Stomach (tissue), 19 donors: ENCODE measurements at places on chromosomes 3 and 15.

GRCh38 chr3:69567023-69567709 lies 172.1 kb upstream of the MITF start:
- DNase-seq = no peak

GRCh38 chr15:81071120-81071519 lies 63.0 kb upstream of the CFAP161 start:
- DNase-seq = no peak

- no peak for DNase-seq
Measured at GRCh38 chr3:35498506-35499210, 140.7 kb upstream of the ARPP21 start.

DNA sequence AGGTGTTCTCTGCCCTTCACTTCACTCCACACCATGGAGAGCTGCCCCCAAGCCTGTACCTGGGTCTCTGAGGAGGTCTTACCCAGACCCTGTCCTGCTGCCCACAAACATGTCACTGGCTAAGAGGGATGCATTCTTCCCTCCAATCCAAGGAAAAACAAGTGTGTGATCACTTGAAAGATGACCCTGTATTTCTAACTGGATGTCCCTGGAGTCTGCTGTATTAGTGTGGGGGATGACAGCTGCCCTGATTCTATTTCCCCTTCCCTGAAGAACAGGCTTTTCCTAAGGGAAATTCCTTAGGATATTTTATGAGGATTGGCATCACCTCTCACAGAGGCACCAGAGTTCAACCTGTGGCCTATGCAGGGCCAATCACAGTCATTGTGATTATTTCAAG lies 55.0 kb upstream of the GATA2 start:
- no peak for DNase-seq

DNA sequence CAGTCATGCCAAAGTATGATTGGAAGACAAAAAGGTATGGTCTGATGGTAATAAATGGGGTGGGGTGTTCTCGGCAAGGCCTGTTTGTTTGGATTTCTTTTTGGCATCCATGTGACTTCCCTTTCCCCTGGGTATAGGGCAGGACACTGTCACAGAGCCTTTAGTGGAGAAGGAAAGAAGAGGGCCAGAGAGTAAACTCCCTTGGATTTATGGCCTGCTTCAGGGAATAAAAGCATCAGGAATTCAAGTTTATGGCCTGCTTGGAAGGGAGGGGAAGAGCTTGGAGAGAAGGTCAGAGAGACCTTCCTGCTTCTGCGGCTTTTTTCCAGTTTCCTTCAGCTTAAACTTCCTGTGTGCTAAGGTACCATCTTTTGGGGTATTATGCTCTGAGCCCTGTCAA lies 179.4 kb upstream of the ADAMTS9 start:
- DNase-seq = no peak

DNA sequence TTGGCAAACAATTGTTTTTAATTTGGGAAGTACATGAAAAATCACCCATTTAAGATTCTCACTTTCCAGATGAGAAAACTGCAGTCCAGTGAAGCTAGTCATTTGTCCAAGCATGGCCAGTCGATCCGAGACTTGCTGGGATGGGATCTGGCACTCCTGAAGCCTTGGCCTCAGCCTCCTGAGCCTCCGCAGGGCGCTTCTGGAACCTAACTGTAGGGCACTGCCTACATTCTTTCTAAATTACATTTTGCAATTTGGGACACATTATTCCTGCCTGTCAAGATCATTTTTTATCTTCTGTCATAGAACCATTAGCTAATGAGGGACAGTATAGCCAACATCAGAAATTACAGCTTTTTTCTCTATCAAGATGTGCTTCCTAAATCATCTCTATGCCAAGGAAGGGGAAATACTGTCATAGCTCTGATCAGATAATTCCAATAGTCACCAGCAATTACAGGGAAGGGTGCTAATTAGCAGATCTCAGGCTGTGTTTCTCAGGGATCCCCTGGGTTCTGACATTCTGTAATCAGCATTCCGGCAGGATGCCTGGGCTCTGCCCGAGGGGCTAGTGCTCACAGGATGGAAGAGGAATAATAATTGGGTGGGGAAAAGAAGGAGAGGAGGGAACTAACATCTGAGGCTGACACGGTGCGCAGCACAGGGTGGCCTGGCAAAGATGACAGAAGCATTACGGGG lies 28.3 kb downstream of the ANAPC13 start:
- DNase-seq = no peak

DNA sequence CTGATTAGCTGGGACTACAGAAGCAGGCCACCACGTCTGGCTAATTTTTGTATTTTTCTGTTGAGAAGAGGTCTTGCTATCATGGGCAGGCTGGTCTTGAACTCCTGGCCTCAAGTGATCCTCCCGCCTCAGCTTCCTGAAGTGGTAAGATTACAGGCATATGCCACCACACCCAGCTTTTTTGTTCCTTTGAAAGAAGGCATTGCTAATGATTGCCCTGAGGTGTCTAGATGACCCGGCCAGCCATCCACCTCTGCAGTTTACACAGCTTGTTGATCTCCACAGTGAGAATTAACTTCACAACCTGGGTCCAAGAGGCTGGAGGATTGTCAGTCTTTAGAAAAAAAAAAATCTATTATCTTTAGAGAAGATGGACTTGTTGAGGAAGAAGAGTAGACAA lies 58.7 kb downstream of the SMAD3 start:
- DNase-seq = no peak
